ENCODE measurements at places on chromosomes 6 and 20.

GRCh38 chr6:90695316-90695715 is 108.4 kb upstream of the MAP3K7 start:
- DNase-seq, result no peak

- no peak for DNase-seq
Observed at GRCh38 chr20:63121749-63122405, 94.1 kb downstream of the YTHDF1 start.

DNA sequence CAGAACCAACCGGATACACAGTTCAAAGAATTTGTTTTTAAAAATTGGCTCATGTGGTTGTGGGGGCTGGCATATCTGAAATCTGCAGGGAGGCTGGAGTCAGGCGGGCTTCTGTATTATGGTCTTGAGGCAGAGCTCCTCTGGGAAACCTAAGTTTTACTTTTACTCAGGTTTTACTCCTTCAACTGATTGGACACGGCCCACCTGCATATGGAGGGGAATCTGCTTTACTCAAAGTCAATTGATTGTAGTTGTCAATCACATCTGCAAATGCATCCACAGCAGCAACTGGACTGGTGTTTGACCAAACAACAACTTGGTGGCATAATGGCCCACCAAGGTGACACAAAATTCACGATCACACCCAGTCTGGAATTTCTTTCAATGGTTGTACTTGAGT is 103.4 kb downstream of the ERMARD start:
- no peak for DNase-seq

- no peak for DNase-seq
Observed at GRCh38 chr6:115997990-115998585, 62.6 kb downstream of the FRK start.

GRCh38 chr6:133114973-133115372 is 126.2 kb upstream of the EYA4 start:
- DNase-seq, result no peak

DNA sequence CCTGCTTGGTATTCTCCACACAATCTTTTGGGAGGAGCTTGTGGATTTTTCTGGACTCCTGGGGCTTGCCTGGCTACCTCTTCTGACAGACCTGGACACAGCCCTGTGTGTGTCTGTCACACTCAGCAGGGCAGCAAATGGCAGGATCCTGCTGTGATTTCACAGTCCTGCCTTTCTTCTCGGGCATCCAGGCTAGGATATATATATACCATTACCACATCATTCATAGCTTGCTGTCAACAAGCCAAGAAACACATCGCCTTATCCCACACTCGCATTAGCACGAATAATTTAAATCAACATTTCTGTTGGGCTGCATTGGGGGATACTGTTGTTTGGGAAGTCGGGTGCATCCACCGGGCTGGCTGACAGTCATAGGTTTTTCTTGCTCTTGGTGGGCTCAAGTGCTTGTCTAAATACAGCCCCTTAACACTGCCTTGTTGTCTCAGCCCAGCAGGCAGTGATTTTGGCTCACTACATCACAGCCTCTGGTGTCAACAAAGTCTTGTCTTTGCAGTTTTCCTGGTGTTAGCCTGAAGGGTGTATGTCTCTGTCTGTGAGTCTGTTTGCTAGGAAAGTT is 154.9 kb upstream of the FERMT1 start:
- DNase-seq, result no peak

GRCh38 chr20:6613280-6613861 is 154.1 kb upstream of the BMP2 start:
- no peak for DNase-seq

GRCh38 chr6:166435574-166435973 is 52.8 kb upstream of the MPC1 start:
- DNase-seq, result no peak

DNA sequence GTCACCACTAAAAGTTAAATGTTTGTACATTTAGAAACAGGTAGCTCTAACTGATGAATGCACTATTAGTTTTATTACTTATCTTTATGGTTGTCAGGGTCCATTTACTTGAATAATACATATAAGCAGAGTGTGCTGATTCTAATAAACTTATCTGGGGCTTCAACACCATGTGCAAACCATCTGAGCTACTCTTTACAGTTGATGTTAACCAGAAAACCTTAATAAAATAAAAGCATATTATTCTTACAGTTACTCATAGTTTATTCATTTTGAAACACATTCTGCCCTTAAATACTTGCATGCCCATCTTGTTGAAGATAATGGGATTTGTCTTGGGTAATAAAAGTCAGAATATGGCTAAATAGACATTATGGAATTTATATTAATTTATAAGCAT is 1042.2 kb downstream of the EPHA7 start:
- no peak for DNase-seq

DNA sequence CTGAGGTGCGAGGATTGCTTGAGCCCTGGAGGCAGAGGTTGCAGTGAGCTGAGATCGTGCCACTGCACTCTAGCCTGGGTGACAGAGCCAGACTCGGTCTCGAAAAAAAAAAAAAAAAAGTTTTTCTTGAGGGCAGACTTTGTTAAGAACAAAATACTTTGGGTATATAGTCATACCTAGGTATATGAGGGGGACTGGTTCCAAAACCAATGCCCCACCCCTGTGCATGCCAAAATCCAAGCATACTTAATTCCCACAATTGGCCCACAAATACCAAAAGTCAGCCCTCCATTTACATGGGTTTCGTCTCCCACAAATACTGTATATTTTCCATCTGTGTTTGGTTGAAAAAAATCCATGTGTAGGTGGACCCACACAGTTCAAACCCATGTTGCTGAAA is 119.9 kb downstream of the INSM1 start:
- DNase-seq, result no peak

GRCh38 chr6:67629258-67629657 is 1005.8 kb upstream of the ADGRB3 start:
- no peak for DNase-seq

DNA sequence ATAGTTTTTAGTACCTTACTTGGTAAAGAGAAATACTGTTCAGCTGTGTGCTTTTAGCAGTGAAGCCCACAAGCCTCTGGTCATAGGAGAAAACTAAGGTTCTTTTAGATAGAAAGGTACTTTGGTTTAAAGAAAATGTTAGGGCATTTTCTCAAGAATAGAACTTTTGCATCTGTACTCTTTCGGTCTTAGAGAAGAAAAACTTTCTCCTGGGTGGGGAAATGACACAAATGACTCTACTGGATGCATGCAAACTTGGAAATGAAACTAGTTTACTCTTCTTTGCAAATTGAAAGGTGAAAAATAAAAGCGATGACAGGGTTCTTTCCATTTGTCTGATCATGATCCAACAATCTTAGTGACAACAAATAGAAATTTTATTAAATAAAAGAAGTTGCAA is 2.1 kb upstream of the TMEM217 start:
- no peak for DNase-seq

GRCh38 chr6:45118754-45119153 is 209.4 kb upstream of the RUNX2 start:
- no peak for DNase-seq

DNA sequence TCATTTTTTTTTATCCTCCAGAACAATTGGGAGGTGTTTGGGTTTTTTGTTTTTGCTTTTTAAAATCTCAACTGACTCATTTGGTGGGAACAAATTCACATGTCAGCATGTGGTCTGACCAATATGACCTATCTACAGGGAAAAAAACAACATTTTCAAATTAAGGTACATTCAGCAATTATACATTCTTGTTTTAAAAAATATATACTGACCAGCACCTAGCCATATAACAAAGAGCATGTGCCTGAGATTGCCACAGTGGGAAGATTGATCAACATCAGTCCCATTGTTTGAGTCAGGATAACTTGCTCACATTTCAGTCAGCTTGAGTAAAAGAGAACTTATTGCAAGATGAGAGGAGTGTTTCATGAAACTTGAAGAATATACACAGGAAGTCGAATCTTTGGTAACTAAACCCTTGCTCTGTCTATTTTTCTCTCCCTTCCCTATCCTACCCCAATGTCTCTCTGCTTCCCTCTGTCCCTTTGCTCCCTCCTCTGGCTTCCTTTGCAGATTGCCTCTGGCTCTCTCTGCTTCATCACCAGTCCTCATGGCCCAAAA is 163.2 kb upstream of the TAB2 start:
- DNase-seq, result no peak

- no peak for DNase-seq
Observed at GRCh38 chr20:3784216-3784853, 2.2 kb downstream of the CENPB start.

GRCh38 chr6:137873273-137873762 is 6.3 kb downstream of the TNFAIP3 start:
- DNase-seq, result peak; percentile 91

GRCh38 chr6:120899932-120900331 is 434.3 kb downstream of the TBC1D32 start:
- no peak for DNase-seq

- peak; percentile 45 for DNase-seq
Observed at GRCh38 chr20:51100617-51101016, 77.7 kb upstream of the KCNG1 start.

DNA sequence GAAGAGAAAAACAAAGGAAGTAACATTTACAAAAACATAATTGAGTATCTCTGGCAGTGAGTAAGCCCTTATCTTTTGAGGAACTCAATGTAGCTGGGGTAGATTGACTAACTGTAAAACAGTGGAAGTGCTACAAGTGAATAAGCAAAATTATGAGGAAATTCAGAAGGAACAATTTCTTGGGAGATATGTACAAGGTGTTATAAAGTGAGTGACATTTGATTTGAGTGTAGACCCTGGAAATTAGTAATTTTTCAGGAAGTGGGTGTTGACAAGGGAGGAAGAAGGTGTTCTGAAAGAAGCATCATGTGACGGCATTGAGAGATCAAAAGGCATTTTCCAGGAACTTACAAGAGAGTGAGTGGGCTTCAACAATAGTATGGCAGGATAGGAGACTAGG is 22.2 kb downstream of the XRN2 start:
- no peak for DNase-seq

GRCh38 chr20:17643531-17644188 is 38.4 kb downstream of the RRBP1 start:
- DNase-seq, result no peak

- peak; percentile 62 for DNase-seq
Observed at GRCh38 chr6:30686009-30686907, at the start of gene PPP1R18. TSS of gene PPP1R18 (minus strand) at chr6:30686645. CDS start at chr6:30686018, 627 bp downstream.

DNA sequence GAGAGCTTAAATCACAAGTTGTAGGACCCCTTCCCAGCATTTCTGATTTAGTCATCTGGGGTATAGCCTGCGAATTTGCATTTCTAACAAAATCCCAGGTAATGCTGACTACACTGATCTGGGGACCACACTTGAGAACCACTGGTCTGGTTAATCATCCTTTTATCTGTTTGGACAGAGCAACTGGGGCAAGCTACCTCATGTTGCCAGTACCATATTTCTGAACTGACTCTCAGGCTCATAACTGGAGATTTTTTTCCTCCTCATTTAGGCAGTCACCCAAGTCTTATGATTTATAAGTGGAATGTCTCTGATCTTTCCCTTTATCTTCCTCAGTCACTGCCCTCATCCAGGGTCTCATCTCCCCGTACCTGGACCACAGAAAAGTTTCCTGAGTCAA is 12.0 kb upstream of the GTF3C6 start:
- DNase-seq, result no peak

- DNase-seq, result no peak
Observed at GRCh38 chr20:10916312-10916711, 242.5 kb upstream of the JAG1 start.

GRCh38 chr6:149111556-149112115 is 205.9 kb upstream of the TAB2 start:
- no peak for DNase-seq
